ENCODE measurements at places on chromosomes 5 and 9.

DNA sequence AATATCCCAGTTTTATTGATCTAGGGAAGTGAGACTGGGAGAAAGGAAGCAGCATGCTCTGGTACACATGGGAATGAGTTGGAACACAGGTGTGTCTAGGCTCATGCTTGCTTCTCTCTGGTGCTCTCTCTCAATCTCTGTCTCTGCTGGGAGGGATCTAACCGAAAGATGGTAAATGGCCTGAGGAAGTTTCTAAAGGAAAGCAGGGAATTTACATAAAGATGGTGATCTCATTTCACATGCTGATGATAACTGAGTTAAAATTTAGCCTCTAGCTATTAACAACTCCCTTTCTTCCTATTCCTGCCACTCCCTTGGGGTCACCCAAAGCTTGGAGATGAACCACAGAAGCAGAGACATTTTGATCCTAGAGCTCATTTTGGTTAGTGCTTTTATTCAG, 436.2 kb downstream of the SH3GL2 start:
- DNase-seq: no peak

DNA sequence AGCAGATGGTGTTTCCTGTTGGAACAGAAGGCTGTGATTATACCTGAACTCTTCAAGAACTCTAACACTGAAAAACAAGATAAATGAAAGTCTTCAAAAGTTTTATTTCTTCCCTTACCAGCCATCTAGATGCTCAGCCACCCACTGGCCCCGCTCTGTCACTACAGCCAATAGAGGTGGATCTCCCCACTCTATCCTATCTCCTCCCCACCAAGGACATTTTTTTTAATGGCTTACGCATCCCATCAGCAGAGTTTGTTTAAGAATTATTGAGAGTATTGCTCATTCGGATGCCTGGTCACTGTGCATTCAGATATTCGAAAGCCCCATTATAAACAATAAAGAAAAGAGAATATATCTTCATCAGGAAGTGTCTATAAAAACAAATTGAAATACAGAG, 159.4 kb downstream of the RASEF start:
- no peak for DNase-seq

GRCh38 chr9:77177894-77178794, 810 bp downstream of the VPS13A start:
- DNase-seq: no peak

DNA sequence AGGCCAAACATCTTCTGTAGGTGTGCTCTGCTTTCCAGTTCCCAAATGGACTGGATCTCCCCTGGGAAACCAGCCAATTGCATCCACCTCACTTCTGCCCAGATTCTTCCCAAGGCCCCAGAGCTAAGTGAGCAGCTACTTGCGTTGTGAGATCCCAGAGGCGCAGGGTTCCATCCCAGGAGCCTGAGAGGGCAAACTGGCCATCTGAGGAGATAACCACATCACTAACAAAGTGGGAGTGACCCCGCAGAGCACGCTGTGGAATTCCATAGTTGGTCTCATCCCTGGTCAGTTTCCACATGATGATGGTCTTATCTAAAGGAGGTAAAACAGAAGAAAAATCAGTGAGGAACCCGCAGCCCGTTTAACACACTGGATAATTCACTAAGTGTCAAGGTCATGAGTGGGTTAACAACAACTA, 1.7 kb downstream of the RACK1 start:
- no peak for DNase-seq

GRCh38 chr9:3773362-3774060, 247.7 kb upstream of the RFX3 start:
- DNase-seq: no peak

- DNase-seq: no peak
These were observed 687.1 kb downstream of the TAF11L14 start for GRCh38 chr5:18321262-18321942.

DNA sequence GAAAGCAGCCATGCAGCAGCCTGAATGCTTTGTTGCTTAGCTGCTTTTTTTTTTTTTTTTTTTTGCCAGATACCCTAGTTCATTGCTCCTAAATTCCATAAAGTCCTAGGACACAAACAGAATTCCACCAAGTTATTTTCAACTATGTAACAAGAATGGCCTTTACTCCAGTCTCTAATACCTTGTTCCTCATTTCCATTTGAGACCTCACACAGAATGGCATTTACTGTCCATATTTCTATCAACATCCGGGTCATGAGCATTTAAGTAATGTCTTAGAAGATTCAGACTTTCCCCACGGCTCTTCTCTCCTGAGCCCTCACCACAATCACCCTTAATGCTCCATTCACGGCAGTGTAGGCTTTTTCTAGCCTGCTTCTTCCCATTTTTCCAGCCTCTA, 31.7 kb upstream of the FBXW11 start:
- no peak for DNase-seq

- DNase-seq: no peak
These were observed 668 bp downstream of the GLIS3 start for GRCh38 chr9:4299005-4299795.

- no peak for DNase-seq
These were observed 281.3 kb downstream of the CEMIP2 start for GRCh38 chr9:71487061-71487460.

DNA sequence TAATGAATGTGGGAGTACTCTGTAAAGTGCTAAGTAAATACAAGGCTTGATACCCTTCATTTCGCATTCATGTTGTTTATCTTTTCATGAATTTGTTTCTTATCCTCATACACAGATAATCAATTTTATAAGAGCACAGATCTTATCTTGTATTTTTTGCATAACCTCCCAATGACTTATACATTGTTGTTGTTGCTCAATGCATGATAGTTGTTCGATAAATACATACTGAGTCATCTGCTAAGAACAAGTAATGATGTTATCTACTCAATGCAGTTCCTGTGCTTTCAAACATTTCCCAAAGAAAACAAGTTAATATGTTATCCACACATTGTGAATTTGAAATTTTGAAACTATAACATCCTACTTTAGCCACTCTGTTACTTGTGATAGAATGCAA, 60.7 kb downstream of the TAF11L14 start:
- DNase-seq: no peak

DNA sequence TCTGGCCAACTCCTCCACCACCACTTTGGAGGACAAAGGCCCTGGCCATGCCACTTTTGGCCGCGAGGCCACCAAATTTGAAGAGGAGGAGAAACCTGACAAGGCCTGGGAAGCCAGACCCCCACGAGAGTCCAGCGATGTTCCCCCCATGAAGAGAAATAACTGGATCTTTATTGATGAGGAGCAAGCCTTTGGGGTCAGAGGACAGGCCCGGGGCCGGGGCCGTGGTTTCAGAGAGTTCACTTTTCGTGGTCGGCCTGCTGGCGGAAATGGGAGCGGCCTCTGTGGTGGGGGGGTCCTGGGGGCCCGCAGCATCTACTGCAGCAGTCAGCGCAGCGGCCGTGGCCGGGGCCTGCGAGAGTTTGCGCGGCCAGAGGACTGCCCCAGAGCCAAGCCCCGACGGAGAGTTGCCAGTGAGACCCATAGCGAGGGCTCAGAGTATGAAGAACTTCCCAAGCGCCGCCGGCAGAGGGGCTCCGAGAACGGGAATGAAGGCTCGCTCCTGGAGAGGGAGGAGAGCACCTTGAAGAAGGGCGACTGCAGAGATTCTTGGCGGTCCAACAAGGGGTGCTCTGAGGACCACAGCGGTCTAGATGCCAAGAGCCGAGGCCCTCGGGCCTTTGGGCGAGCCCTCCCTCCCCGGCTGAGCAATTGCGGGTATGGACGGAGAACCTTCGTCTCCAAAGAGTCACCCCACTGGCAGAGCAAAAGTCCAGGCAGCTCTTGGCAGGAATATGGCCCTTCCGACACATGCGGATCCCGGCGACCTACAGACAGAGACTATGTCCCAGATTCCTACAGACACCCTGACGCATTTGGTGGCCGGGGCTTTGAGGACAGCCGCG, 27.4 kb upstream of the POMT1 start:
- no peak for DNase-seq

DNA sequence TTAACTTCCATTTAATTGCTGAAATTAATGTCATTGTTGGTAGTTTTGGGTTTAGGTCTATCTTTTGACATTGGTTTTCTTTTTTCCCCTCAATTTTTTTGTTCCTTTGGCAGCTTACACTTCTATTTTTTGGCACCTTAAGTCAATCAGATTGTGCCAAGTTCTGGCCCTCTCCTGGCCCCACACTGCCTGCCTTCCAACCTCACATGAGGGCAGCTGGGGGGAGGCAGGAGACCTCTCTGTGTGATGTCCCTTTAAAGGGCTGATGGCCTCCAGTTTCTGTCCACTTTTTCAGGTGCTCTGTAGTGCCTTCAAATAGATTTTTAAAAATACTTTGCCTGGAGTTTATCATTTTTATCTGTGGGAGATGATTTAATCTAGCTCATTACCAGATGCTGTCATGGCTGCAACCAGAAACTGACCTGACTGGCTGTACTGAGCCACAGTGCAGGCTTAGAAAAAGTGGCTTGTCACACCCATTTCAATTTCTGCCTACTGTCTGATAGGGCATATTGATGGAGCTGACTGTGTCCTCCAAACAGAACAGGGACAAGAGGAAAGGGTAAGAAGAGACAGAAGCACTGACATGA, 196.6 kb downstream of the FANCC start:
- no peak for DNase-seq

DNA sequence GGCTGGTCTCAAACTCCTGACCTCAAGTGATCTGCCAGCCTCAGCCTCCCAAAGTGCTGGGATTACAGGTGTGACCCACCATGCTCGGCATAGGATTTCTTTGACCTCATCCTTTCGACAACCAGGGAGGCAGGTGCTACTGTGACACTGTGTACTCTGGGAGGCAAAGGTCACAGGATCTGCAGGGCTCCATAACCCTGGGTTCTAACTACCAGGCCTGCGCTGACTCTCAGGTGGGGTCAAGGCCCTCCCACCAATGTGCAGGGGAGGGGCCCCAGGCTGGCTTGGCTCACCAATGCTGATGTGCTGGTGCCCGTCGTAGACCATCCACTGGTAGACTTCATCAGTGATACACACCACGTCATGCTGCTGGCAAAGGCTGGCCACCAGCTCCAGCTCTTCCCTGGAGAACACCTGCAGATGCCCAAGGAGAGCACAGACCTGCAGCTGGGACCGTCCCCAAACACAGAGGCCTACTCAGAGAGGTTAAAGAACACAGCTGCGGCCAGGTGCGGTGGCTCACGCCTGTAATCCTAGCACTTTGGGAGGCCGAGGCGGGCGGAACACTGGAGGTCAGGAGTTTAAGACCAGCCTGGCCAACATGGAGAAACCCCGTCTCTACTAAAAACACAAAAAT, 7.0 kb upstream of the SPOUT1 start:
- DNase-seq: no peak

GRCh38 chr5:40838086-40838485, 3.1 kb upstream of the RPL37 start:
- no peak for DNase-seq

DNA sequence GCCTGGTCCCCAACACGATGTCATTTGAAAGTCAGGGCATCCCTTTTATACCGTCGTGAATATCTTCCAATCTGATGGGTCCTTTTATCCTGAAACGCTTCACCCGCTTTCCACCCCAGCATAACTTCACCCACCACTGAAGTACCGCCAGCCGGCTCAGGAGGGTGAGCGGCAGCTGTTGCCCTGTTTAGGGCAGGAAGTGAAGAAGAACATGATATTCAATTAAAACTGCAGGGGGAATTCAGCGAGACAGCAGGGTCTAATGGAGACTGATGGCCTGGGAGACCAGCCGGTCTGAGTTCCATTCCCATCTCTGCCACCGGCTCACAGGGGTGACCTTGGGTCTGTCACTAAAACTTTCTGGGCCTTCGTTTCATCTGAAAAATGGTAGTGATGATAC, 68.2 kb upstream of the EGFLAM start:
- DNase-seq: no peak

- DNase-seq: no peak
These were observed 125.1 kb upstream of the FST start for GRCh38 chr5:53355316-53355715.

DNA sequence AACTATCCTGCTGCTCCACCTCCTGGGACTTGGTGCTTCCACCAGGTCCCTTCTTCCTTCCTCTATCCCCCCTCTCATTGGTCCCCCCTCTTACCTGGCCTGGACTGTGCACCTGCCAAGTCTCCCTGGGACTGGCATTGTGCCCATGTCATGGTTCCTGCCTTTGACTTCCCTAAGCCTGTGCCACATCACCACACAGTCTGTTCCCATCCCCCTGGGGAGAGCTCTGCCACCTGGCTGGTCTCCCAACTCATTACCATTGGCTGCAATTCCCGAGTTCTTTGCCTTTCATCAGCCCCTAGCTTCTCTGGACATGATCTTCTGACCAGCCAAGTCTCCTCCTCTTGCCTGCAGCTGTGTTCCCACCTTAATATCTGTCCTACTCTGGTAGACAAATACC, 180.3 kb downstream of the SREK1 start:
- DNase-seq: no peak

DNA sequence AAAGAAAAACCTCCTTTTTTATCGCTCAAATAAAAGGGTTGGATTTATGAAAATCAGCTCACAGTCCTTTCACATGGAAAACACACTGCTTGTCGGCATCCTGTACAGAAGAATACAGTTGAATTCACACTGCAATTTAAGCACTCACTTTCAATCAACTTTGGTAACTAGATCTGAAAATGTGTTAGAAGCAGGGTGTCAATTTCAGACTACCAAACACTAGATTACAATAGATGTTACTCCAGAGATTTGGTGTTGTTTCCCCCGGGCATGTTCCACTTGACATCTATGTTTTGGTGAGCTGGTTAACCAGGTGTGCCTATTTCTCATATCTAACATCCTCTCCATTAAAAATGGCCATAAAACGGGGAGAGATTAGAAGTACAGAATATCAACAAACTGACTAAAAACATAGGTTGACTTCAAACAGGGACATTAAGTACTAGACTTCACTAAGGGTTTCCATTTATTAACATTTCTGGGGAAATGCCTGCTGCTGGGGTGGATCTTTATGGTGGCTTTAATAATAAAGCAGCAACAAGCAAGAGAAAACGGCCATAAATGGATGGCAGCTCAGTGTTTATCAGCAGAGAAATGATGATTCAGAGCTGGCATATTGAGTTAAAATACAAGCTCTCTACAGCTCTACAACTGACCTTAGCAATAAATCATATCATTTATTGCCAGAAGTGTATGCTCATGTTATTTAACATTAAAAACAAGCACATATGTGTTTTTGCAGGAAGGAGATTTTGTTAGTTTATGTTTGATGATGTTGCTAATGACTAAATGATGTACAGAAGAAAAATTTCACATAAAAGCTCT, 158.8 kb downstream of the SLF1 start:
- no peak for DNase-seq

- DNase-seq: no peak
These were observed 51.1 kb upstream of the CDKN2AIPNL start for GRCh38 chr5:134462761-134463160.

- DNase-seq: no peak
These were observed 10.0 kb upstream of the LECT2 start for GRCh38 chr5:135964670-135965320.

GRCh38 chr5:78634634-78635033, 13.9 kb downstream of the LHFPL2 start:
- DNase-seq: no peak

- no peak for DNase-seq
These were observed 217.3 kb downstream of the ARL15 start for GRCh38 chr5:54093081-54093492.

All from anterior cingulate cortex (tissue), 58 donors.